Stimulated activated CD4-positive, alpha-beta T cell treated with anti-CD3 and anti-CD28 coated beads, Interleukin-15, amount 100 ng/mL, for 48 hours (primary cell): ENCODE measurements at places on chromosomes 1 and 21.

DNA sequence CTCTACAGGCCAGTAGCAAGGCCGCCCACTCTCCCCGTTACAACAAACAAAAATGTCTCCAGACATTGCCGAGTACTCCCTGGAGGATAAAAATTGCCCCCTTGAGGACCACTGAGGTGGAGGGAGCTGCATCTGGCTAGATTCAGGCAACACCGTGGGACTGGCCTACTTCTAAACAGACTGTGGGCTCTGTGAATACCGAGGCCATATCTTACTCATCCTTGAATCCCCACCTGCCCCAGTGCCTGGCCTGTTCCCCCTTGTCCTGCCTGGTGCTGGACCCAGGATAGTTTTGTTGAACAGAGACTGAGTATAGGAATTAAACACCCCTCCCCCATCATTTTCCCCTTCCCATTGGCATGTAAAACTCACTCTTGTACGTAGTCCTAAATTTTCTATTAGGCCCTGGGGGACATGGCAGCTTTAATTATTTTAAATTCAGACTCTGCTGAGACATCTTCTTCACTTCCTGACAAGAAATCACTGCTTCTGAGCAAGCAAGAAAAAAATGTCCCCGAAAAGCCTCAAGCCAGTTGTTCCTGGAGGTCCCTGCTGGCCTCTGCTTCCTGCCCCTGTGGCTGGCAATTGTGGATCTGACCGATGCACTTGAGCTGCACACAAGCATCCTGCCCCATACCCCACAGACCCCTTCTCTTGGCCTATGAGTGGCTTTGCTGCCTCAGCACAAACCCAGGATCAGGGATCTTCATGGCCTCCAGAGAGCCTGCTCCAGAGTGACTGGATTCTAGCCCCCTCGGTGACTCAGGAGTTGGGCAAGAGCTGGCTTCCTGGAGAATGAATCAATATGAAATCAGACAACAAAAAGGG lies 111.0 kb downstream of the ACTL8 start:
- no peak for DNase-seq

- no peak for DNase-seq
Measured at GRCh38 chr1:247102381-247102780, 1.8 kb downstream of the ZNF669 start.

DNA sequence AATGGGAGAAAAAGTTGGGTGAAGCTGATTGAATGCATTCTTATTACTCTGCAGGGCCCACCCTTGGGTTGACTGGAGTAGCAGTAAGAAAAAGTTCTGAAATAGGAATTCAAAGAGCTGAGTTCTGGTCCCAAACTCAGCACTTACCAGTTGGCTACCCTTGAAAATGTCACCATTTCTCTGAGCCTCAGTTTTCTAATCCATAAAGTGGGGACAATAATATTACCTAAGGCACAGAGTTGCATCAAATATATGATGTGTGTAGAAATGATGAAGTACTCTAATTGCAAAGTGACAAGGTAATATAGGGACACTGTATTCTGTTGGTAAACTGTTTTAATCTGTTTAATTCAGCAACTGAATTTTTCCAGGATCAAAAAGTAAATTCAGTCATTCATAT lies 1.2 kb downstream of the LRRC52 start:
- DNase-seq = no peak

GRCh38 chr1:176531921-176532897 lies 69.2 kb downstream of the PAPPA2 start:
- DNase-seq = no peak

DNA sequence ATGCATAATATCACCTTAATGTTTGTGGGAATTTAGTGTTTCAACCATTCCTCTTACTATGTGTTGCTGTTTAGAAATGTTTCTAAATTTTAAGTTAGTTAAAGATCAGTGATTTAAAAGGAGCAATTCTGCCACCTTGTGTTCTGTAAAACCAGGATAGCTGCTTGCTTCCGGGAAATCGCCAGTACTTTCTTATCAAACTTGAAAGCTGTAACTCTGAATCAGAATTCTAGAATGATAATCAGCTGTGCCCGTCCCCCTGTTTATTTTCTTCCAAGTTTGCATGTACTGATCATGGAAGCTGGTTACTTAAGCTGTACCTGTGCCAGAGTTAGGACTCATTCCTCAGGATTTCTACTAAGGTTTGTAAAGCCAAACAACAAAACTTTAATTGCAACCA lies 656.4 kb downstream of the LTN1 start:
- no peak for DNase-seq

DNA sequence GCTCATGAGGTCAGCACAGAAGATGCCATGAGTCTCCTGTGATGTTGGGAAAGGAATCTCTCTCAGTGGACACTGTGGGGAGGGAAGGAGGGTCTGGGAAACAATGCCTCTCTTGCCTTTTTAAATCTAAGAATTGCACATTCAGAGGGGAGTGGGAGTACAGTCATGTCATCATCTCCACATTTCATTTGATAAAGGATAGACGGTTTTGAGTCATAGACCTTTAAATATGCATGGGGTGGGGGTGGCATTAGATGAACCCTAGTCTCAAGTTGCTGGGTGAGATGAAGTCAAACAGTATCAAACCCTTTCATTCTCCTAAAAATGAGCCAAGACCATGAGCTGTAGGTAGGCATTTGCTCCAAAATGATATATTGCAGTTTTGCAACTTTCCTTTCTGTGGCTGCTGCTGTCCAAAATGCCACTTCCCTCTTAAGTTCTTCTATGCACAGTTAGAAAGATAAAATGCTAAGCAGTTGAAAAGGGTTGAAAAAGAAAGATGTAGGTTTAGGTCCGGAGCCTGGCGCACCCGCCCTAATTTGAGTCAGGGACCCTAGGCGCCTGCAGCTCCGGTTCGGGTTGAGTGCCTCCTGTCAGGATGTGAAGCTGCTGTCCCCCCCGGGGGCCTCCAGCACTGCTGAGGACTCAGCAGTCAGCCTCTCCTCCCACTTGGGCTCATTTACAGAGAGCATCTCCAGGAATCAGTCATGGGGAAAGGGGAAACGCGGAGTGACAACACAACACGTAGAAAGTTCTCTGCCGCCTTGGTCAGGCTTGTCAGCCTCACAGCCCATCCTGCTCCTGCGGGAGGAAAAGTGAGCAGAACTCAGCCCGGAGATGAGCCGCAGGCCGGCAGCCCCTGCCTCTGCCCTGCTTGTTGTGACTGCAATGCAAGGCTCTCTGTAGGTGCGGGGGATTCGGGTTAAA lies 479.3 kb upstream of the RUNX1 start:
- peak; percentile 28 for DNase-seq

GRCh38 chr1:147579934-147580537 lies 38.7 kb downstream of the BCL9 start:
- DNase-seq = no peak

DNA sequence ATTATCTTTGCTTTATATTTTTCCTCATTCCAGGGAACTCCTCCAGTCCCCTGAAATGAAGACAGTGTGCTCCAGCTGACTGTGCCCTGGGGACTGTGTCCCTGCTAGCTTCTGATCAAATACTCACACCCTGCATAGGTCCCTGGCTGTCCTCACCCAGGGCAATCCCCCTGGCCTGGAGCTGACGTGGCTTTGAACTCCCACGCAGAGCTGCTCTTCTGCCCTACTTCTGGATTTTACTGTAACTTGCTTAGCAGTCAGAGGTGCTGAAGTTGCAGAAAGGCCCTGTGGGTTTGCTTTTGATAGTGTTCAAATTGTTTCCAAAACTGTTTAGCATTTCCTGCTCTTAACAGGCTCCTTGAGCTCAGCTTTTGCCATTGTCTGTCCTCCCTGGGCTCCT lies 186.5 kb downstream of the FASLG start:
- DNase-seq = peak; percentile 43

GRCh38 chr1:65196926-65197325 lies 48.9 kb downstream of the AK4 start:
- no peak for DNase-seq

- no peak for DNase-seq
Measured at GRCh38 chr1:8687039-8687438, 130.4 kb downstream of the RERE start.

GRCh38 chr1:167465743-167466142 lies 52.6 kb downstream of the CD247 start:
- no peak for DNase-seq

DNA sequence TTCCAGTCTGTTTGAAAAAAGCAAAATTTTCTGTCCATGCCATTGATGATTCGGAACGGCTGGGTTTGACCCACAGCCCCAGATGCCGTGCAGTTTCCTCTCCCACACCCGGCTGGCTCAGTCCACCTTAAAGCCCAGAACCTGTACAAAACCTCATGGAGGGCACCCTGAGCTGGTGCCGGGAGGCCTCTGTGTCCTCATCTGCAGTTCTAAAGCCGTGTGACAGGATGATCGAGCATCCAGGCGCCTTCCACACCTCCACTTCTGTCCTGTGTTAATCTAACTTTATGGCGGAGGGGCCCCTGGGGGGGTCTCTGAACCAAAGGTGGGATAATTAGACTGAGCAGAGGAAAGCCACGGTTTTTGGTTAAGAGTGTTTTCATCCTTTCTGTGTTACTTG lies 49.6 kb downstream of the SLC37A1 start:
- DNase-seq = no peak

- no peak for DNase-seq
Measured at GRCh38 chr1:11738783-11739182, 2.8 kb downstream of the AGTRAP start.

- no peak for DNase-seq
Measured at GRCh38 chr1:181675091-181675917, 192.0 kb downstream of the CACNA1E start.

- DNase-seq = no peak
Measured at GRCh38 chr1:78493451-78493850, 2.7 kb downstream of the PTGFR start.

- no peak for DNase-seq
Measured at GRCh38 chr1:66475940-66476339, 58.0 kb upstream of the SGIP1 start.

GRCh38 chr1:23200883-23201282 lies 16.4 kb downstream of the HTR1D start:
- DNase-seq = no peak

DNA sequence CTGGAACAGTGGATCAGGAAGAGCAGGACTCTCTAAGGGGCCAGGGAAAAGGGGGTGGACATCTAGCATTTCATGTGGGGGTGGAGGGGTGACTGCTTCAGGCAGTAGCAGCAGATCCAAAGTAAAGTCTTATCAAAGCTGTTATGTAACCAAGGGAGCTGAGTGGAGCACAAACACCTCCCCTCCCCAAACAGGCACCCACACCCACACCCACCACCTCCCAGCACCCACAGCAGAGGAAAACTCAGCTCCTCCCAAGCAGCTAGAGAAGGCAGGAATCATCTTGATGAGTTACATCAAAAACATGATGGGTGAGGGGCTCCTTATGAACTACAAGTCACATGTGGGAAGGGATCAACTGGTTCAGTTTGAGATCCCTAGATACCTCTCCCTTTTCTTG lies 6.0 kb downstream of the DLGAP3 start:
- DNase-seq = no peak

DNA sequence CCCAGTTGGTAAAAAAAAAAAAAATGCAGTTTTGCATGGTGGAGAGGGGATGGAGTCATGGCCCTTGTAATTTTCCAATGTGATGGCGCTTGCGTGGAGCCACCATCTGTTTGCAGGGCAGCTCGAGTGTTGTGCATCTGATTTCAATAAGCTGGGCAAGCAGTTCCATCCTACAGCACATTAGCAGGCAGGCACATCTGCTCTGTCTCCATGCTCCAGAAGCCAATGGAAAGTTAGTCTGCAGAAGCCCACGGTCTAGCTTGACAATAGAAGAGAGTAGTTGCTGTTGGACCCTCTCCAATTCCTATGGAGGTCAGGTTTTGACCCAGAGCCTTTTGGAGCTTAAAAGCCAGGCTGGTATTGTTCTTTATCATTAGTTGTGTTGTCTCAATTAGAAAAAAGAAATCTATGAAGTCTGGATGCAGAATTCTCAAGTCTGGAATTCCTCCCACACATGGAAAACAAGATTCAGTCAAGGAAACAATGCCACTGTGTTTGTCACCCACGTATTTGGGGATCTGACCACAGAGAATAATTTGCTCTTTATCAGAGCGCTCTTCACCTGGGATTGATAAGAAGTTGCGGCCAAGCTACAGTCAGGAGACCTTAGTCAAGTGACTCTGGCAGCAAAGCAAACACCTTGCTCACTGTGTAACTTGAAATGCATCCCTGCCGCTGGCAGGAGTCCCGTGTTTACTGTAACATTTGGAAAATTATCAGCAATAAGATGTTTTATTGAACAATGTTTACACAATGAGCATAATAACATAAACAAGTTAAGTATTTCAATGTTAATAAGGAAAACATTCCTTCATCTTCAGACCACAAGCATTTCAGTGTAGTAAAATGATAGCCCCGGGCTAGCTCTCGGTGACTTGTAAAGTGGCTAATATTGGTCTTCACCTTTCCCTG lies 20.7 kb downstream of the NGF start:
- DNase-seq = no peak

DNA sequence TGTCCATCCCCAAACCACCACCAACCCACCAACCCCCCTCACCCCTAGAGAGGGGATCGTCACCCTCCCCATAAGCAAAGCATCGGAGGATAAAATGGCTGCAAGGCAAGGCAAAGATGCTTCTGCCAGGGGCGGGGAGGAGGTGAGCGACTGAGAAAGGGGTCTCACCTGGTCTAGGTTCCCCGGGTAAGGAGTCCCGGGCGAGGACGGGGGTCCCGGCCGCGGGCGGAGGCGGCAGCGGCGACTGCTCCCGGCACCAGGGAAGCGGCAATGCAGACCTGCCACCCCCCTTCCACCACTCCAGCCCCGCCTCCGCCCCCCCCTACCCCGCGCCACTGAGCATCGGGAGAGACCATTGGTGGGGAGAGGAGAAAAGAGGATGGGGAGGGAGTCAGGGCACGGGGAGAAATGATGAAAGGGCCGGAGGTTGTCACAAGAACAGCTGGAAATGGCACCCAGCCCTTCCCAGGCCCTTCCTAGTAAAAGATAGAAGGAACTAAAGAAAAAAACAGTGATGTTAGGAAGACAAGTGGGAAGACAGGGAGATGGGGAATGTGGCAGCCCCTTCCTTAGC lies at the start of gene SV2A:
Gene SV2A, minus strand, starts transcription at position 274 of the 574 bp plus-strand sequence. CDS start 4,004 bp downstream, outside the sequence.
- DNase-seq = no peak

DNA sequence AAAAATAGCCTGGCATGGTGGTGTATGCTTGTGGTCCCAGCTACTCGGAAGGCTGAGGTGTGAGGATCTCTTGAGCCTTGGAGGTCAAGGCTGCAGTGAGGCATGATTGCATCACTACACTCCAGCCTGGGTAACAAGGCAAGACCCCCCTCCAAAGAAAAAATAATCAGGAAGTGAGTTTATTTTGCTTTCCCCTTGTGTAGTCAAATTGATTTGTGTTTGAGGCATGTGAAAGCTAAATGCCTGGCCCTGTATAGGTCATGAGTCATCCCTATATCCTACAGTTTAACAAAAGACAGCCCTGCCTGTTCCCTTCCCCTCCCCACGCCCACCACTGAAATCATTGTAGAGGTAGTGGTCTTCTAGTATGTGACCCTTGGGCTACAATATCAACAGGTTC lies 241.4 kb upstream of the JUN start:
- no peak for DNase-seq

DNA sequence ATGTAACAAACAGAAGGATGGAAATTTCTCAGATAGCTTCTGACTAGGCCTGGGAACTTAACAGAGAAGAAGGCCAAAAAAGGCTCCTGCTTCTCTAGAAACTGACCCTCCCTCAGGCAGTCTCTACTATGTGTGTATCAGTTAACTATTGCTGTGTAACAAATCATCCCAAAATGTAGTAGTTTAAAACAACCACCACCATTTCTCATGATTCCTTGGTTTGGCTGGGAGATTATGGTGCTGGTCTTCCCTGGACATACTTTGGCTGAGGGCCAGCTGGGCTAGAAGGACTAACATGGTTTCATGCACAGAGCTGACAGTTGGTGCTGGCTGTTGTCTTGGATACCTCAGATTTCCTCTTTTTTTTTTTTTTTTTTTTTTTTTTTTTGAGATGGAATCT lies 26.2 kb upstream of the CNN3 start:
- no peak for DNase-seq
